ENCODE measurements at places on chromosomes 5 and 9.

DNA sequence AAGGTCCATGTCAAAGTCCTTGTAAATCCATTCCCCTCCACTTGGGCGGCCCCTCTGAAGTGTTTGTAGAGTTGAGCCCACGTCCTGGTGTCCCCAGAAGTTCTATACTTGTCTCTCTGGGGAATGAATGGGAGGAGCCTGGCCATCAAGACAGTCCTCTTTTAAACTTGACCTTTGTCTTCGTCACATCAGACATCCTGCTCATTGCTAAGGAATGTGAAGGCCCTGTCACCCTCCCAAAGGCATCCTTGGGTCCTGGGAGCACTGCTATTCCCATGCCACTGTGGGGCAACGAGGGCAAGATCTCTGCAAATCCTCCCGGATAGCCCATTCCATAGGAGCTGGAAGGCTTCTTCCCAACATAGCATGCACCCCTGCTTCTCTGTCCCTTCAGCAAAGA lies 235.5 kb downstream of the SLIT3 start:
- no peak for DNase-seq

GRCh38 chr5:56735849-56736641 lies 79.3 kb upstream of the MAP3K1 start:
- DNase-seq = no peak

GRCh38 chr5:114660791-114661190 lies 298.9 kb downstream of the KCNN2 start:
- DNase-seq = no peak

DNA sequence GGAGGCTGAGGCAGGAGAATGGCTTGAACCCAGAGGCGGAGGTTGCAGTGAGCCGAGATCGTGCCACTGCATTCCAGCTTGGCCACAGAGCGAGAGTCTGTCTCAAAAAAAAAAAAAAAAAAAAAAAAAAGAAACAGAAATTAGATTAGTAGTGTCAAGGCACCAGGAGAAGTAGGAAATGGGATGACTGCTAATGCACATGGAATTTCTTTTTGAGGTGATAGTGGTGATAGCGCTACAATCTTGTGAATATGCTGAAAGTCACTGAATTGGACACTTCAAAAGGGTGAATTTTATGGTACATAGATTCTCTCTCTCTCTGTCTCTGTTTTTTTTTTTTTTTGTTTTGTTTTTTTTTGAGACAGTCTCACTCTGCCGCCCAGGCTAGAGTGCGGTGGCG lies 42.1 kb upstream of the SUB1 start:
- DNase-seq = no peak

DNA sequence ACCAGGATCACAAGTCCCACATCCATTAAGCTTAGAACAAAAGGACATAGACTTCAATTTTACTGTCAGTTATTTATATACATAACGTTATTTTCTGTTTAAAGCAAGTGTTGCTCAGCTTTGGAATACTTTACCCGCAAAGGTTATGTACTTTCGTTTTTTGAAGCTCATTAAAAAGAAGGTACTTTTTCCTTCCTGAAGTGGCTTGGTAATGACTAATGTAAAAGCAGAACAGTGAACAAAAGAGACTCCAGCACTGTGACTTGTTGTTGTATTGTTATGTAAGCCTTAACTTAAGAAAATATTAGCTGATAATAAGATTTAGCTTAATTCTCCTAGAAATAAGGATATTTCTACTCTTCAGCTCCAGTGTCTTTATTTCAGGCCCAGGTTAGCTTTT lies 97.3 kb upstream of the SLCO6A1 start:
- DNase-seq = no peak

DNA sequence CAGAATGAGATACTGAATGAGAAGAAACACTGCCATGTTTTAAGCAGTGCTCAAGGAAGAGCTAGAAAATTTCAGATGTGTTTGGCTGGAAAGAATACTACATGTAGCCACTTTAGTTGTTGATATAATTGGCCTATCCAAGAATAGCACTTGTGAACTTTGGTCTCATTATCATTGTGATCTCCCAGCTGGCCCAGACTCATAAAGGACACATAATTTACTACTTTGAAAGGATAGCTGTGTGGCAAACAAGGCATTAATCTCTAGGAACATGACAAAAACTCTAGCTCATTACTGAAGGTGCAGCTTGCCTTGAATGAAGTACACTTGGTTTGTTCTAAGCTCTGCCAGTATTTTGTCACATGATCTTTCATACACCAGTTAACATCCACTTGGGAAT lies 356.3 kb downstream of the CSNK1G3 start:
- DNase-seq = no peak

DNA sequence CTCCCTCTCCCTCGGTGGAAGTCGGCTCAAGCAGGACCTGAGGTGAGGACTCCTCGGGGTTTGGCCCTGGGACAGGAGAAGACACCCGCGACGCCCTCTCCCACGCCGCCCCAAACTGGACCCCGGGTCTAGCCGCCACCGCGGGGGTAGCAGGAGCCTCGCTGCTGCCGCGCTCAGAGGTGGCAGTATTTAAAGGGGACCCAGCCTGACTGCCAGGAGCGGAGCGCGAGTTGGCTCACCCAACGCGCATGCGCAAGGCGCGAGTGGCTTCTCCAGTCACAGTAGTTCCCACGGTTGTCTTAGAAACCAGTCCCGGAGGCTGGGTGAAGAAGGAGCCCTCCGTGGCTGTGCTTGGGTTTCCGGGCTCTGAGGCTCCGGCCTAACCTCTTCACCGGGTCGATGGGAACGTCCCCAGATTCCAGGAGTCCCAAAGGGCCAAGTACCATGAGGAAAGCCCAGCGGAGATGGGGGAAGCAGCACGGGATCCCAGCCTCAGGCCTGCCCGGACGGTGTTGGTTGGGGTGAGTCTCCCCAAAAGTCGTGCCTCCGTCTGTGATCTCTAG lies 477.8 kb downstream of the SPATA31A7 start:
- no peak for DNase-seq

DNA sequence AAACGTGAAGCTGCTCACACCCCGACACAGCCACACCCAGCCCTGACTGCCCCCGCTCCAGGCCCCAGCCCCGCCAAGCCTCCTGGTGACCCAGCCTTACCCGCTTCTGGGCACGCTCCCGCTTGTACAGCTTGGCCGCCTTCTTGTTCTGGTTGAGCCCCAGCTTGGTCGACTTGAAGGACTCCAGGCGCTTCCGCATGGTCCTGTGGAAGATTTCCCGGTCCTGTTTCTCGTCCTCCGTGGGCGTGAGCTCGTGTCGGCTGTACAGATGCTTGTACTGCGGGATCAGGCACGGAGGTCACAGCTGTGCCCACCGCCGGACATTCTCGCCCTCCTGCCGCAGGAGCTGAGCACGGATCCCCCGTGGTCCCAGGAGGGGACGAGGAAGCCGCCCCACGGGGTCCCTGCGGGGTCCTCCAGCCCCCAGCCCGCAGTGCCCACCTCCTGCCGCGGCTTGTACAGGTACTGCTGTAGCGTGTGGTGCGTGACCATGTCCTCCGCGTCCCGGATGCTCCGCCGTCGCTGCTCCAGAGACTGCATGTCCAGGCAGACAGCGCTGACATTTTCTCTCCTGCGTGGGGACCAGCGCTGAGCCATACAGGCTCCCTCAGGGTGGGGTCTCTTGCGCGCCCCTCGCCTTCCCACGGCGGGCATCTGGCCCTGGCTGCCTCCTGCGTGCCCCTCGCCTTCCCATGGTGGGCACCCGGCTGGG lies 33.3 kb downstream of the EXOC3 start:
- DNase-seq = no peak

GRCh38 chr5:165135565-165135964 lies 1630.1 kb downstream of the MAT2B start:
- no peak for DNase-seq

DNA sequence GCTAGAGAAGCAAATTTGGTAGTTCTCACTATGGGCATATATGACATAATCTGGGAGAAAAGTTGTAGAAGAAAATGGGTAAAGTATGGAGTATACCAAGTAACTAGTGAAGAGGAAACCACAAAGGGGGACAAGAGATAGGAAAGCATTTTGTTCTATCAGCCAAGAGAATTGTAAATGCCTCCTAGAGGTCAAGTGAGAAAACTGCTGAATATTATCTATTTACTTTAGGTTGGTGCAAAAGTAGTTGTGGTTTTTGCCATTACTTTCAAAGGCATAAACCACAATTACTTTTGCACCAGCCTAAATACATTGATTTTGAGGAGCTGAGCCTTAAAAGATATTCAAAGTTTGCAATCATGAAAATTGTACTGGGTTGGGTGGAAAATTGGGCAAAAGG lies 126.7 kb upstream of the GRHPR start:
- no peak for DNase-seq

DNA sequence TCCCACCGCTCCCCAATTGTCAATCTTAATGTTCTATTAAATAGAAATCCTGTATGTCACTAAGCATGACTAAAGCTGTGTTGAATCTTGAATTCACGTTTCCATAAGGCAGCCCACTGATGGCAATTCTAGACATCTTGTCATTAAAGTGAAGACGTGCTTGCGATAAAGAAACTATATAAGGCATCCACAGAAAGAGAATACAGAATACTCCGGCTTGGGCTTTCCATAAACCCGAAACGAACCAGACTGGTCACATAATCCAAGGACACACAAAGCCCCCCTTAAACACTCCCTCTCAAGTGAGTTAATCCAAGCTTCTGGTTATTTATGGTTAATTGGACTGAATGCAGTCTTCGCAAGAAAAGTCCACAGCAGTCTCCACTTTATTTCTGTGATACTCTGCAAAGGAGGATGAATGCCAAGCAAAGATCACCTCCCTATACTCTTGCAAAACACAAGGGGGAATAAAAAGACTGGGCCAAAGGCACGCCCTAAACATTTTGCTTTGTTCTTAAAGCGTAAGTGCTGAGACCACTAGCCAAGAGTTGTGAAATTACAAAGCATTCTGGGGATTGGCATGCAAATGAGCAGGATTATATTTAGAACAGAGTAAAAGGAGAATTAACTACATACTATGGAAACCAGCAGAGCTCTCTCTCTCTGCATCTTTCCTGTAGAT lies 54.7 kb downstream of the DPYSL3 start:
- no peak for DNase-seq

GRCh38 chr5:136032564-136032963 lies 3.8 kb downstream of the TGFBI start:
- no peak for DNase-seq

DNA sequence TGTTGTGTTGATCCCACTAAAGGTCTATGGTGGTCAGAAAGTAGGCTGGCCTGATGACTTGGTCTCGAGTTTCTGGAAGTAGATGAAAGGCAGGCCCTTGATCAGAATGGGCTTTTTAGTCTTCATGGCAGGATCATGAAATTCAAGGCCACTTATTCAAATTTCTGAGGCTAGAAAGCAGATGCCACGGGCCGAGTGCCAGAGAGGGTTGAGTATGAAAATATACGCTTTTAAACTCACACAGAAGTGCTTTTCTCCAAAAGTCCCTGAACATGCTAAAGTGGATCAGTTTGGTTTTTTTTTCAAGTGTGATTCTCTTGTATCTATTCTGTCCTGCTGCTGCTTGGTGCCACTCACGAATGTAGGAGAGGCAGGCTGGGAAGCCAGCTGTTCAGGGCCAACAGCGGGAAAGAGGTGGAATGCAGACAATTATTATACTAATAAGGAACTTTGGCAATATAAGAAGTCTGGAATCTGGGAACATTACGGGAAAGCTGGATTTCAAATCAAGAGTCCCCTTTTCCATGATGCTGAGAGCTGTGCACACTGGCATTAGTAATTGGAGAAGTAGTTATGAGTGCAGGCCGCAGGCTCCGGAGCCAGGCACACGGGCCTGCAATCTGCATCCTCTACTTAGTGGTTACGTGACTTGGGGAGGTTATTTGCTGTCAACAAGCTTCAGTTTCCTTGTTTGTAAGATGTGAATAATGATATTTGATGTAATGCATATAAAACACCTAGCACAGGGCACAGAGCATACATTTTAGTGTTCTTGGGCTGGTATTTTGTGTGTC lies 95.8 kb downstream of the LMNB1 start:
- DNase-seq = no peak

- DNase-seq = no peak
Observed at GRCh38 chr9:17528859-17529258, 50.0 kb upstream of the SH3GL2 start.

DNA sequence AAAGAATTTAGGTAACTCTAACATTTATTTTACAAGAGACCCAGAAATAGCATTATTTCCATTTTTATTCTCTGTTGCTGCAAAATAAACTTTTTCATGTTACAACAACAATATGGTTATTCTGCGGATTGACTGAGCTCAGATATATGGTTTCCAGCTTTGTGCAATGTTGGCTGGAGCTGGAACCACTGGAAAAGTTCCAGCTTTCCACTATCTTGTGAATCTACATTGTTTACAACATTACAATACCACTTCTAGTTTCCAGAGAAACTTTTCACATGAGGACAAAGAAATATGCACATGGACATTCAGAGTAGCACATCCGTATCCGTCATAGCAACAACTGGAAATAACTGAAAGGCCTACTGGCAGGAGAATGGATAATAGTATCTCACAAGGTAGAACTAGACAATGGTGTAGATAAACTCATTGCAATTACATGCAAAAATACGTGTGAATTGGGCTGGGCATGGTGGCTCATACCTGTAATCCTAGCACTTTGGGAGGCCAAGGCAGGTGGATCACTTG lies 436.1 kb upstream of the ADAMTS16 start:
- no peak for DNase-seq

DNA sequence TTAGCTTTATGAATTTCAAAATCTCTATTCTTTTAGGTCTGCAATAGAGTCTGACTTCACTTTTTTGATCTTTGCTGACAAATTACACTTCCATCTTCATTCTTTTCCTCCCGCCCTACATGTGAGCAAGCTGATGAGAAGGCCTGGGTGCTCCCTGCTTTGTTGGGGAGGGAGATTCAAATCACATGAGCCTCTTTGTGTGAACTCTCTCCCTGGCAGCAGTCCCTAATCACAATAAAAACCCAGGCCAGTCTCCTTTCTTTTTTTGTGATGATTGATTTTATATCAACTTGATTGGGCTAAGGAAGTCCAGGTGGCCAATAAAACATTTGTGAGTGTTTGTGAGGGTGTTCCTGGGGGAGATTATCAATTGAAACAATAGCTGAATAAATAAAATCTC lies 89.4 kb downstream of the PSAT1 start:
- DNase-seq = no peak

- DNase-seq = no peak
Observed at GRCh38 chr5:143987264-143987663, 175.3 kb downstream of the HMHB1 start.

GRCh38 chr9:110601098-110601497 lies 21.6 kb upstream of the SVEP1 start:
- no peak for DNase-seq

GRCh38 chr5:142561029-142561428 lies 124.9 kb downstream of the FGF1 start:
- no peak for DNase-seq

DNA sequence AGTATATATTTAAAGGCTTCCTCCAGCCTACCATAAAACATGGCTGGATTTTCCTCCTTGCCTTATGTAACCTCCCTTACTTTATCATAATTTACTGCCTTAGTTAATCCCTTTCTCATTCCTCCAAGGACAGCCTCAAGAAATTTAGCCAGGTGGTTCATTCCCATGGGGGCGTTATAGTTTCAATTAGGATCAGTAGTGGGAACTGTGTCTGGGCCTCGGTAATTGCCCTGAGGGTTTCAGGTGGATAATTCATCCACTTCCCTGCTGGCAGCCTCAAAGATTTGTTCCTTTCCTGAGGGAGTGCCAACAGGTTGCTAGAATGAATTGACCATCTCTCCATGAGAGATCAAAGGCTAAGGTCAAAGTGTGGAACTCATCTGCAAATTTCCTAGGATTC lies 4.3 kb upstream of the GM2A start:
- no peak for DNase-seq
